H54 (cell line): ENCODE measurements at places on chromosomes 2 and 18.

DNA sequence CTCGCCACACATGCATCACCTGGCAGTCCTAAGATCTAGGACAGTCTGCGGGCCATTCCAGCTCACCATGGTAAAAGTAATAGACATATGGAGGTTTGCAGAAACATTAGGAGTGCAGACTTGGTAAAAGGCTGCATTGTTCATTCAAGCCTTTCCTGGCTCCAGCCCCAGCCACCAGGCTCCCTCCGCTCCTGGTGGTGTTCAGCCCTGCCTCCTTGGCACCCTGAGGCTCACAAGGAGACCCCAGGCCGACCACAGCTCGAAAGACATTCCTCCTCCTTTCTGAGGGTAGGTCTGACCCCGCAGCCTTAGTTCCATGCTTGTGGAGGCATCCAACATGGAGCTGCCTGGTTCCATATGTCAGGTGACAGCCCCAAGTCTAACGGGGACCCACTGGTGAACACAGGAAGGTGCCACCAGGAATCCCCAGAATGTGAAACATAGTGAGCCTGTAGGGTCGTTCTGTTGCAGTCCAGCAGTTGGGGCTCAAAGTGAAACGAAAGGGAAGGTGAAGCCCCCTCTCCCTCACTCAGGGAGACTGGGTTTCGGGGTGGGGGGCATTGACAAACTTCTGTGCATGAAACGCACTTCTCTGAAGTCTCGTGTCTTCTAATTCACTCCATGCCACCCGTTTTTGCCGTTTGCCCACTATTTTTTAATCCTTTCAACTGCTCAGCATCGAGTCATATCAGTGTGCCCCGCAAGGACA is 5.0 kb upstream of the SP100 start:
- no peak for DNase-seq

DNA sequence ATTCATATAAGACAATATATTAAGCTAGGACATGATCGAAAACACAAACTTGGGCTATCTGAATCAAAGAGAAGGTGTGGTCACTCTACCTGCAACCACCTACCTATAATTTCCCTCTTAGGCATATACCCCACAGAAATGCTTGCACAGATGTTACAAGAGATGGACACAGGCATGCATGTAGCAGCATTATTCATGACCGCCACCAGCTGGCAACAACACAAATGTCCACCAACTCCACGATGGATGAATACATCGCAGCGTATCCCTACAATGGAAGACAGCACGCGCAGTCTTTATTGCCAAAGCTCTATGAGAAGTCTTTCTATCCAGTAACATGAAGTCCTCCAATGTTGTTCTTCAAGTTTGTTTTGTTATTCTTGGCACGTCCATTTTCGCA is 90.8 kb downstream of the ARL4C start:
- DNase-seq = no peak

- DNase-seq = peak; percentile 72
Observed at GRCh38 chr2:64876137-64876647, 113.0 kb upstream of the SLC1A4 start.

- no peak for DNase-seq
Observed at GRCh38 chr18:73613706-73614340, 533.8 kb downstream of the FBXO15 start.

DNA sequence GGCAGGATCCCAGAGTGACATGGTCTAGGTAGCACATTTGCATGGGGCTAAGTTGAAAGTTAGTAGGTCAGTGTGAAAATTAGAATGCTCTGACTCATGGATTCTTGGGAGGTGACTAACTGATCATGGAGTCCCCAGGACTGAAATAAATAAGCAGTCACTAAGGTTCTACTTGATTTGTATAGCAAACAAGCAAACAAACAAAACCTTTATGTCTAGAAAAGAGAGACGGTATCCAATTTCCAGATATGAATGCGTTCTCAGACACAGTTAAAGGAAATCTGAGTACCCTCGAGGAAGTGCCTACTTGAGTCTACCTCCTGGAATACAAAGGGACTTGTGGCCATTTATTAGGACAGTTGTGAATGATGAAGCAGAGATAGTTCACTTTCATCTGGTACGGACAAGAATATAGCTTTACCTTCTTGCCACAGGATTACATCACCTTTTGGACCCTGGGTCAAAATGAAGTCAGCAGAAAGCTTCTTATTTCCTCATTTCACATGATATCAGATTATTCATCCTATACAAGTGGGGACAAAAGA is 54.3 kb upstream of the AGPS start:
- DNase-seq = peak; percentile 9
